ENCODE measurements at places on chromosomes 3 and 15.
A peak's percentile ranks its signal among the peaks of the same experiment; 100 is the strongest.

- DNase-seq = no peak
- peaks cover 3% of the 10 kb centered on the region for H3K36me3 ChIP-seq
- H3K27ac ChIP-seq = no peak overlapping the region
- H3K4me3 ChIP-seq = no peak overlapping the region
- H3K4me1 ChIP-seq = no peaks in the 10 kb centered on the region
Measured at GRCh38 chr15:67564021-67564967, 21.8 kb downstream of the MAP2K5 start.

- no peaks in the 10 kb centered on the region for H3K27me3 ChIP-seq
- no peak overlapping the region for H3K4me3 ChIP-seq
- H3K4me1 ChIP-seq = peaks cover 19% of the 10 kb centered on the region
- no peak for DNase-seq
- peaks cover 36% of the 10 kb centered on the region for H3K36me3 ChIP-seq
Measured at GRCh38 chr15:74869726-74870407, 3.3 kb downstream of the SCAMP2 start.

- no peaks in the 10 kb centered on the region for H3K4me1 ChIP-seq
- DNase-seq = no peak
- H3K4me3 ChIP-seq = no peak overlapping the region
Measured at GRCh38 chr3:192080336-192080735, 619.4 kb downstream of the PYDC2 start.

DNA sequence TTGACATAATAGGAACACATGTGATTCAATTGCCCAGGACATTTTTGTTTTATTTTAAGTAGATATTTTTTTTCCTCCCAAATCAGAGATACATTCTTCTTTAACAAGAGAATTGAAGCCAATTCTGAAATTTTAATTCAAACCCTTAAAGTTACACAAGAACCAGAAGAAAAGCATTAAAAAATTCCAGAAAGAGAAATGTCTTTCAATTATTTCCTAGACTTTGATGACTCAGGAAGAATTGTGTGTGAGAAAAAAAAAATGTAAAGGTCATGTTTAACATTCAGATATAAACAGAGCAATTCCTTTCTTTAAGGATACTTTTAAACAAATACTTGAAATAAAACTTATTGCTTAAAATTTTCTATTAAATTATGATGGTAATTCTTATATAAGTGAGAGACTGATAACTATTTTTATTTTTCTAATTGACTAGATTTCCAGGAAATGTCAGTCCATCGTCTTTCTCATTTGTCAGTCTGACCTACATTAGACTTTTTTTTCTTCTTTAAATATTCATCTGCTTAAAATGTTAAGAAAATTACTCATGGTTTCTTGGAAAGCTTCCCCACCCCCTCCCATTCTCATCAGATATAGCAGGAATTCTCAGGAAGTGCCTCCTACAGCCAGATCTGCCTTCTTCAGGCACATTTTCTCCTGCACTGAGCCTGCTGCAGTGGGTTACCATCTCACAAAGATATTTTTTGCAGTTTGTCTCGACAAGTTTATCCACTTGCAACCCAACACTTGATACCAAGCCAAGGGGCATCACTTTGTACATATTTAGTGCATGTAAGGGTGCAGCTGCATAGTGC lies 261.8 kb upstream of the CBLB start:
- peak overlapping the region; percentile 20 for H3K4me3 ChIP-seq
- peak overlapping the region; percentile 88 for H3K27ac ChIP-seq
- H3K27me3 ChIP-seq = no peaks in the 10 kb centered on the region
- H3K4me1 ChIP-seq = no peaks in the 10 kb centered on the region

DNA sequence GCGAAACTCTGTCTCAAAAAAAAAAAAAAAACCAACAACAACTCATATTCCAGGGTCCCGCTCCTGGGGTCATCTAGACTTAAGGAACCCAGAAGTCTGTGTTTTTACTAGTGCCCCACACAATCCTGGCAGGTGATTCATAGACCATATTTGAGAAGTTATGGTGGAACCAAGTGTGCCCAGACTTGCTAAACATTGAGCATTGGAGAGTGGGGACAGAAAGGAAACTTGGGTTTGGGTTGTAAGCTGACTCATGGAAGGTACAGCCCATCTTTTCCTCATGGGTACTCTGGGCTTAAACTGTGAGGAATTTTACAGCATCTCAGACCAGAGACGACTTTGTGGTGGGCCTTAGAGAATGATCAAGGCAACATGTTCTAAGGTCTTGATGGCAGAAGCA lies 18.3 kb upstream of the IGF2BP2 start:
- H3K27me3 ChIP-seq = no peaks in the 10 kb centered on the region
- H3K36me3 ChIP-seq = no peaks in the 10 kb centered on the region
- H3K4me3 ChIP-seq = no peak overlapping the region
- no peaks in the 10 kb centered on the region for H3K4me1 ChIP-seq
- H3K27ac ChIP-seq = no peak overlapping the region
- no peak for DNase-seq

- H3K27me3 ChIP-seq = peaks cover 6% of the 10 kb centered on the region
- no peaks in the 10 kb centered on the region for H3K4me1 ChIP-seq
- no peak overlapping the region for H3K4me3 ChIP-seq
- no peaks in the 10 kb centered on the region for H3K36me3 ChIP-seq
- no peak overlapping the region for H3K27ac ChIP-seq
- no peak for DNase-seq
Measured at GRCh38 chr3:124964387-124964786, 29.8 kb upstream of the MUC13 start.

Data from K562 (cell line).